Stimulated activated CD4-positive, alpha-beta T cell treated with anti-CD3 and anti-CD28 coated beads, Interleukin-12 subunit alpha, Interleukin-12 subunit beta, amount 100 ng/mL, for 4 hours (primary cell): ENCODE measurements at places on chromosomes 1 and 21.

DNA sequence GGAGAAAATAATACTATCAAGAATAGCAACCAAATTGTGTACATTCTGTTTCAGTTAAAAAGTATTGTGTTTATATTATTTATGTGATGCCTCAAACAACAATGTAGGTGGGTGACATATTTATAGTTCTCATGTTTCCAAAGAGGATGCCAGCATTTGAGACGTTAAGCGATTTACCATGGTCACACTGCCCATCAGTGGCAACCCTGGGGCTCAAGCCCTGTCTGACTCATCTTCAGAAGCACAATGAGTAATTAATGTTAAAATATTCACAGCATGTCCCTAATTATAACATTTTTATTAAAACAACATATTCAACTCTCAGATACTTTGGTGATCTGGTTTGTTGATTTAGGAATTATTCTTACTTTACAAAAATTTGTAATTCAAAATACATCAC is 409.4 kb downstream of the BRINP3 start:
- no peak for DNase-seq

- DNase-seq, result no peak
These were observed 14.3 kb downstream of the ZNF670 start for GRCh38 chr1:247064304-247064703.

GRCh38 chr1:106952776-106953175 is 103.7 kb upstream of the PRMT6 start:
- DNase-seq, result no peak

DNA sequence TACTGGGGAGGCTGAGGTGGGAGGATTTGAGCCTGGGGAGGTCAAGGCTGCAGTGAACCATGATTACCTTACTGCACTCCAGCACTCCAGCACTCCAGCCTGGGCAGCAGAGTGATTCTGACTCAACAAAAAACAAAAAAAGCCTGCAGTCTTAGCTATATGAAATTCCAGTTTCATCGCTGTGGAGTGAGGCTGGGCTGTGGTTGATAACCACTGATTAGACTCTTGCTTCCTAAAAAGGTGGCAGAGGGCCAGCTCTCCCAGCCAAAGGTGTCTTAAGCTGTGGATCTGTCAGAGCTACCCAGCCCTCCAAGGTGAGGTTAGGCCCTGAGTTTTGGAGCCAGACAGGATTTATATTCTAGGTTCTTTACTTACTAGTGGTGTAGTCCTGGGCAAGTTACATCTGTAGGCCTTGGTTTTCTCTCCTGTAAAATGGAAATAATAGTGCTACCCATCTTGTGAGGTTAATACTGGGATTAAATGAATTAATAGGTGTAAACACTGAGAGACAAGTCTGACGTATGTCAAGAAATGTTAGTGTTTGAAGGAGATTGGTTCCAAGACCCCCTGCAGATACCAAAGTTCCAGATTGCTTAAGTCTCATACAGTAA is 35.9 kb downstream of the TMCC2 start:
- no peak for DNase-seq

- no peak for DNase-seq
These were observed 12.7 kb downstream of the GREM2 start for GRCh38 chr1:240599299-240599698.

DNA sequence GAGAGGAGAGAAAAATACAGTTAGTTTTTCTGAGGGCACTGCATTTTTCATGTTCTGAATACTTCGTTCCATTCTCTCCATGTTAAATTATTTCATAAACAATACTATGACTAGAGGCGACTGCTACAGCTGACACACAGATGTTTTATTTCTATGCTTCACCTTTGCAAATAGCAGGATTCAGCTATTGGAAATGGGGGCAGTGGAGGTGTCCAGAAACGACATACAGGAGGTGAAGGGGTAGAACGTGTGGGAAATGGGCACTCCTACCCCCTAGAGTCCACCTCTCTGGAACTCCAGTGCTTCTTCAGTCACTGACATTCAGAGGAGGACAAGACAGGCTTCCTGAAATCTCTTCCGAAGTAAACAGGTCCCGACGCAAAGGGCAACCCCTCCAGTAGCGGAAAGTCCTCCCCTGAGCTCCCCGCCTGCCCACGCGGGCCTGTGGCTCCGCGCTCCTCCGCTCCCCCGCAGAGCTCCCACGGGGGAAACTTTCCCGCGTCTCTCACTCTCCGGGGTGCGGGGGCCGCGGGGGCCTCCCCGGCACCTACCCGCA is 480 bp downstream of the DPYD start:
- DNase-seq, result no peak

DNA sequence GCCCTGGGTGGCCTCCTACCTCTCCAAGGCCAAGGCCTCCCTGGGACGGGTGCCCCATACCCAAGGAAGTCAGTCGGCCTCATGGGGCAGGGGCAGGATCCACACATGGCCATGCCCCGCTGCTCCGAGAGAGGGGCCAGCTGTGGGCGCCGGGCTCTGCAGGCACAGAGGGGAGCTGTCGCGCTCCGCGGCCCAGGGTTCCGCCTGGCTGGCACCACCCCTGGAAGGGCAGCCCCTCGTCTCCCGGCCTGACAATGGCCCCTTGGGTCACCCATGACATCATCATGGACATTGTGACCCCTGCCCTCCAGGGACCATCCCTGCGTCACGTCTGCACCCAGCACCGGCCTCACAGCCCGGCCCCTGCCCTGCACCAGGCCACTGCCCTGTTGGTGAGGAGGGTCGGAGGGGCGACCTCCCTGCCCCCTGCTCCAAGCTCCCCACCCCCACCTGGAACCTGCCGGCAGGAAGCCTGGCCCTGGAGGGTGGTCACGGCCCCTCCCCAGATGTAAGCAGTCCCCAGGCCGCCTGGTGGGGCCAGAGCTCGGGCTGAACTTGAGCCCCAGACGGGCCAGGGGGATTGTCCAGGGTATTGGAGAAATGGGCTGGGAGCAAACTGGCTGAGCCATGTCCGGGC is 5.8 kb downstream of the TTLL10 start:
- no peak for DNase-seq

DNA sequence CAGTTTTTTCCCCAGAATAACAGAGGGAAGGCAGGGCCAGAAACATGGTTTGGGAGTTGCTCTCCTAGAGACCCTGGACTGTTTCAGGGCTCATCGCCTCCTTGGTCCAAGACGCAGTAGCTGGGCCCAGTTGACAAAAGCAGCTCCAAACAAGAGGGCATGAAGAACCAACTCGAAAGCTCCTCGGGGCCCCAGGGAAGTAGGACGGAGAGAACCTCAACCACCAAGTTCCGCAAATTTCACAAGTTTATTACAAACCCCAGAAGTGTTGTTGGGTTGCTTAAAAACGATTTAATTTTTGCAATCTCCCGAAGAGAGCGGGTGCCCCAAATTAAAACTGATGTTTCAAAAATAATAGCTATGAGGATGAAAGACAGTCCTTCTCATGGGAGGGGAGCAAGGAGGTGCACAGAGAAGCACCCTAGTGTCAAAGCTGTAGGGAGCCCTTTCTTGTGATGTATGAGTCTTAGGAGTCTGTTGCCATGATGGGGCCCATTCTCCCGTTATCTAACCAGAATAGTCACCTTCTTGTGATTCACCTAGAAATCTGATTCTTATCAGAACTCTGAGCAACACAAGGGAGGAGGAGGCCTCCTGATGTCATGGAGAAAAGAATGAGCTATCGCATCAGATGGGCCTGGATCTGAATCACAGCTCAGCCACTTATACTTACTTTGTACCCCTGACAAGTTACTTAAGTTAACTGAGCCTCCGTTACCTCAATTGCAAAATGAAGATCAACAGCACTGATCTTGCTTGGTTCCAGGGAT is 165.7 kb upstream of the IRF2BP2 start:
- no peak for DNase-seq

DNA sequence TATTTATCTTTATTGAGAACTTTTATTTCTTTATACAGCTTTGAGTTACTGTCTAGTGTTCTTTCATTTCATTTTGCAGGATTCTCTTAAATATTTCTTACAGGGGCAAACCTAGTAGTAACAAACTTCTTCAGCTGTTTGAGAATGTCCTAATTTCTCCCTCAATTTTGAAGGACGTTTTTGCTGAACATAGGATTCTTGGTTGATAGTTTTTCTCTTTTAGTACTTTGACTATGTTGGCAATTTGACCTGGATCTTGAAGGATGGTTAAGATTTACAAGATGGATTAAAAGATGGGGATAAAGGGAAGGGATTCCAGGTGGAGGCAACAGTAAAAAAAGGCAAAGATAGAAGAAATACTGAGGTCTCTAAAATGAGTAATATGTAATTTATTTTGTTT is 38.9 kb downstream of the XPR1 start:
- no peak for DNase-seq

- DNase-seq, result no peak
These were observed 47.4 kb upstream of the RAB4A start for GRCh38 chr1:229223498-229223897.

GRCh38 chr1:21553116-21553926 is 44.1 kb downstream of the ALPL start:
- DNase-seq, result no peak

DNA sequence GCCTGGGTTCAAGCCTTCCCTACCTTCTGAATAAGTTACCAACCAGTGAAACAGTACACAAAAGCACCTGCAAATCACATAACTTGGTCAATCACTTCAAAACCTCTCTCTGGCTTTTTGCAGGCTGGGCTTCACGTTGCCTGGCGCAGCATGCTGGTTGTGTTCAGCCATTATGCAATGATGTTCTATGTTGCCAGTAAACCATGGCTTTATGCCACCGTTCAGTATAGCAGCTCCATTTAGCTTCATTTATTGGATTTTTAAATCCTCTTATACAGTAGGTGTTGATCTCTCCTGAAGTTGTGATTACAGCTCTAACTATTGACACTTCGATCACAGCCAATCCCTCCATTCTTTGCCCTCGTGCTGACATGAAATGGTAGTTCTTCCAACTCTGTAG is 233.6 kb upstream of the PTBP2 start:
- no peak for DNase-seq

DNA sequence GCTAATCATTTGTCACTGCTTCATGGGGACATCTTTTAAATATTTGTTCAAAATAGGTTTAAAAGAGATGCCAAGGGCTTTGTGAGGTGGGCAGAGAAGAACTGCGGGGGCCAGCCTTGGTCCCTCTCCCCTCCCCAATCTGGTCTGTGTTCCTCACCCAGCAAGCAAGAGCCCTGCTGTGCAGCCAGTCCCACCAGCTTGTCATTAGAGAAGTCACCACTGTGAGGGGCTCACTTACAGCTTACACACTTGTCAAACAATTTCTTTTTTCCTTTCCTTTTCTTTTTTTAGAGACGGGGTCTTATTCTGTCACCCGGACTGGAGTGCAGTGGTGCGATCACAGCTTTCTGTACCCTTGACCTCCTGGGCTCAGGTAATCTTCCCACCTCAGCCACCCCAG is 10.4 kb upstream of the CDK18 start:
- no peak for DNase-seq

GRCh38 chr1:113859478-113860175 is 11.9 kb downstream of the PTPN22 start:
- no peak for DNase-seq

DNA sequence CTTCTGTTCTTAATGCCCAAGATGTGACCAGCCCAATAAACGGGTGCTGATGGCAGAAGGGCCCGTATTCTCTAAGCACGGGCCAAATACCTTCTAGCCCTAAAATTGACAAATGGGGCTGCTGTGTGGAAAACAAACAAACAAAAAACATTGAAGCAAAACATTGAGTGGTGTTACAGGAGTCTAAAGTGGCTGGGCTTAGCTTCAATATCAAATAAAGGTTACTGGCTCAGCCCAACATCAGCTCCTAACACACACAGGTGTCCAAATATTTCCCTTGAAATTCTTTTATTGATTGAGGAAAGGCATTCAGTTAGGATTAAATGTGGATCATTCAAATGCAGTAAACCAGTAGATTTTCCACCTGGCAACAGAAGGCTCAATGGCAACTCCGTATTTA is 13.3 kb upstream of the TTF2 start:
- DNase-seq, result no peak

DNA sequence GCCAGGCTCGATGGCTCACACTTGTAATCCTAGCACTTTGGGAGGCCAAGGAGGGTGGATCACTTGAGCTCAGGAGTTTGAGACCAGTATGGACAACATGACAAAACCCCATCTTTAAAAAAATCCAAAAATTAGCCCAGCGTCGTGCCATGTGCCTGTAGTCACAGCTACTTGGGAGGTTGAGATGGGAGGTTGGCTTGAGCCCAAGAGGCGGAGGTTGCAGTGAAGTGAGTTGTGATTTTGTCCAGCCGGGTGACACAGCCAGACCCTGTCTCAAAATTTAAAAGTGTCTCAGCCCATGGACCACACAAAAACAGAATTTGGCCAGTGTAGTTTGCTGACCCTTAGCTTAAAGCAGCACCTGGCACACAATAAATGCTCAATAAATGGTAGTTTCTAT is 11.3 kb upstream of the TACSTD2 start:
- no peak for DNase-seq

GRCh38 chr1:228306275-228307217 is 98.7 kb downstream of the OBSCN start:
- no peak for DNase-seq

DNA sequence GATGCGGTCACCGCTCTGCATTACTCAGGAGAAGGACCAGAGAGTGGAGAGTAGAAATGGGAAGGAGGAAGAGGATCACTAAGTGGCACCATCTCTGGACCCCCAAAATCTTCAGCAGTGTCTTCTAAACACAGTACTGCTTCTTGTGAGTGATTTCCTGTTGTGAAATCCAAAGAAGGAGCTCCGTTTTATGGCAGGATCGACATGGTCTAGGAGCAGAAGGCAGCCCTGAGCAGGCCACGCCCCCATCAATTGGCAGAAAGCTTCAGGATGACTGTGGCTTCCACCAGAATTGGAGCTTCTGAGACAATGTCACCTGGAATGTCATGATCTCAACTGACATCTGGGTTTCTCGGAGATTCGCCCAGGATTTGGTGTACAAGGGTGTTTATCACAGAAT is 171.5 kb downstream of the ADSS2 start:
- DNase-seq, result no peak

- DNase-seq, result no peak
These were observed 98.1 kb downstream of the ADSS2 start for GRCh38 chr1:244353551-244354091.

DNA sequence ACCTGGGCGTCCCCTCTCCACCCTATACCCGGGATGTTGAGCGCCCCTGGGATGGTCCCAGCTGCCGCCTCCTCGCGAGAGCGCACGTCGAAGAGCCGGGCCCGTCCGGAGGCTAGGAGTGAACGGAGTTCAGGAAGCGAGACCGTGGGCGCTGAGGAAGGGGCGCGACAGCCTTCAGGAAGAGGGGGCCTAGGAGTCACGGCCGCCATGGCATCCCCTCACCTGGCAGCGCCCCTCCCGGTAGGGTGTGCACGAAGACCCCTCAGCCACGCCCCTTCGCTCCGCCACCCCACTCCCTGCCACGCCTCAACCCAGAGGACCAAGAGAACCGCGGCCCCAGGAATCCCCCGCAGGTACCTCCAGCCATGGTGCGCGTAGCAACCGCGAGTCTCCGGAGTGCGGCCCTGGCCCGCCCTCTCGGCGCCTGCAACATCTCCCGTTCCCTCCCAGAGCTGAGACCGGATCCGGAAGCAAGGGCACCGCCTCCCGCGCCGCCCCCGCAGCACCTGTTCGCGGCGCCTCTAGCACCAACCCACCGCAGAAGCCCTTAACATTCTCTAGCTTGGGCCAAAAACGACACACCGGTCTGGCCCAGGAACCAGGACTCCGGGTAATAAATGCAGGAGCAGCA is at the start of gene TSTD1:
TSTD1 (minus strand) TSS at position 442 of the 631 bp plus-strand sequence; CDS start at position 367, 75 bp downstream.
- peak; percentile 80 for DNase-seq

- no peak for DNase-seq
These were observed 16.0 kb downstream of the DHRS3 start for GRCh38 chr1:12601700-12602658.

GRCh38 chr1:17527036-17527914 is 12.2 kb upstream of the ARHGEF10L start:
- DNase-seq, result no peak
